ENCODE measurements at places on chromosomes 16 and 17. TPM values are rescaled to one million over a fixed set of nuclear protein-coding genes. Genes with fewer than 3 reads are reported as not detected.

Gene OTOP3
- total RNA-seq: not detected

Gene LCMT1
- total RNA-seq: 36.8 TPM

Gene ANKS4B
- total RNA-seq: not detected

Gene LAT
- total RNA-seq: 359 TPM
